ENCODE measurements at places on chromosomes 2 and 18.
A peak's percentile ranks its signal among the peaks of the same experiment; 100 is the strongest.

GRCh38 chr2:159209341-159210306 lies 76.9 kb downstream of the WDSUB1 start:
- peak; percentile 19 for DNase-seq

- DNase-seq = no peak
Measured at GRCh38 chr2:149597050-149597667, 9.6 kb upstream of the MMADHC start.

DNA sequence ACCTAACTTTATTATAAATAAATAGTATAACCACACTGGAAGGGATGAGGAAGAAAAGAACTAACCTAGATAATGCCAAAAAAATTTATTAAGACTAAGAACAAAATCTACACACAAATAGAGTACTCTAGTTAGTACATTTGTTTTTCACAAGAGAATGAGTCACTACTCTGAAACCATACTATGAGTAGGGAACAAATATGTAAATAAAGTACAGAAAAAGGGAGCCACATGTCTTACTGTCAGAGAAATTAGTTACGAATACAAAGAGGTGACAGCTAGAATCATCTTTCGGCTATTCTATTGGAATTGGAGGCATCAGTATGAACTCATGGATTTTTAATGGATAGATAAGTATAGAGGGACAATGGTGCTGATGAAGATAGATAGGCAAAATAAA lies 150.5 kb downstream of the COPS8 start:
- no peak for DNase-seq

- DNase-seq = no peak
Measured at GRCh38 chr2:66301767-66302140, 133.2 kb upstream of the MEIS1 start.

- DNase-seq = no peak
Measured at GRCh38 chr18:51275712-51276476, 78.4 kb upstream of the MEX3C start.

GRCh38 chr18:64936671-64937070 lies 787.8 kb upstream of the LINC00305 start:
- no peak for DNase-seq

GRCh38 chr2:163213661-163214081 lies 375.1 kb upstream of the KCNH7 start:
- no peak for DNase-seq

GRCh38 chr2:239858179-239858578 lies 167.0 kb downstream of the NDUFA10 start:
- DNase-seq = no peak

GRCh38 chr2:21019000-21019677 lies 24.7 kb downstream of the APOB start:
- DNase-seq = no peak

DNA sequence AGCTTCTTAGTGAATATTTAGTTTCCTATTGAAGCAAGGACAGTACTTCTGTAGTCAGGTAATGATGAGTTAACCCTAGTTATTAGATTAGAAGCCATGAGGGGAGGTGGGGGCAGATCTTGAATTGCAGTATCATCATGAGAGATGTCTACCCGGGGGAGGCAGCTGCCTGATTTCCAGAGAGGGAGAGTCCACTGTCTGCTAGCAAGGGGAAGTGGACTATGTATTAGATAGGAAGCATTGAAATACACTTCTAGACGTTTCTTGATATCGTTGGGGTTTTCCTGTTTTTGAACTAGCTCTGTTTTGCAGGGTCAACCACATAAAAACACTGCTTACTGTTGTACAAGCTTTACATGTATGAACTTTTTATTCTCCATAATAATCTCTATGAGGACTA lies 38.8 kb downstream of the APLF start:
- no peak for DNase-seq

GRCh38 chr2:118128826-118129225 lies 40.6 kb downstream of the INSIG2 start:
- DNase-seq = no peak

- no peak for DNase-seq
Measured at GRCh38 chr2:165872101-165872791, 78.2 kb upstream of the GALNT3 start.

DNA sequence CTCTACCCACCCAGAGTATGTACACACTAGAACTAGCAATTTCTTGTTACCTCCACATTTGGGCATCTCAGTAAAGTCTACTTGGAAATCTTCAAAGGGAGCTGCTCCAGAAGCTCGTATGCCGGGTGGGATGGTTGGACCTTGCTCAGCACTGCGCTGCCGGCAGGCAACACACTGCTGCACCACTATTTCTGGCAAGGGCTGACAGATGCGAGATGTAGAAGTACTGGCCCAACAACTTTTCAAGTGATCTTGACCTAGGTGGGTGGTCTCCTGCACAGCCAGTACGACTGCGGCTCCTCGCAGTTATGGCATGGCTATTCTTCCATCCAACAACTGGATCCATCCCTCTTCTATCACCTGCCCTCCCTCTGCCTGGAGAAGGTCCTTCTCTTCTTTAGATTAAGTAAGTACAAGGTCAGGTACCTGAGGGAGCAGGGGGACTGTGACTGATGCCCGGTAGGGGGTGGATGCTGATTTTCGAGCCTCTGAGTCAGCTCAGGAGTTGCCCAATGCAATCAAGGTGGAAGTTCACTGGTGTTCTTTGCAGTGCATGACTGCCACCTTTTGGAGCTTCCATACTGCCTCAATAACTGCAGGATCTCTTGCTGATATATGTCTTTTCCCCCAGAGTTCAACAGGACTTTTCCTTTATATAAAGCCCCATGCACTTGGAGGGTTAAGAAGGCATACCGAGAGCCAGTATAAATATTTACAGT lies 100.4 kb upstream of the SLC1A4 start:
- no peak for DNase-seq

DNA sequence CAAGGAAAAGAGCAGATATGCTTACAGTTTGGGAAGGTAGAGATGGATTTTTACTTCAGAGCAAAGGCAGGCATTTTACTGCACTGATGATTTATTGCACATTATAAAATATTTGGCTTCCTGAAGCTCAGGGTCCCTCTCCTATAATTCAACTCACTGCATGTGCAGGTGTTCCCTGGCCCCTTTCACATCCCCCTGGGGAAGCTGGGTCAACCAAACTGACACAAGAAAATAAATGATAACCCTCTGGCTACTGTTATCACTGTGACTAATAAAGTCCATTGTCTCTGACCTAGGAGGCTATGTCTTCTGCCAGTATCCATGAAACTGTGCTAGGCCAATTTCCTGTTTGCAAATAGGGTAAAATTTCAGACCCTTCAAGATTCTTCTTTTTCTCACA lies 163.1 kb downstream of the ARL6IP6 start:
- no peak for DNase-seq

GRCh38 chr2:130756053-130756873 lies 923 bp downstream of the AMER3 start:
- no peak for DNase-seq

DNA sequence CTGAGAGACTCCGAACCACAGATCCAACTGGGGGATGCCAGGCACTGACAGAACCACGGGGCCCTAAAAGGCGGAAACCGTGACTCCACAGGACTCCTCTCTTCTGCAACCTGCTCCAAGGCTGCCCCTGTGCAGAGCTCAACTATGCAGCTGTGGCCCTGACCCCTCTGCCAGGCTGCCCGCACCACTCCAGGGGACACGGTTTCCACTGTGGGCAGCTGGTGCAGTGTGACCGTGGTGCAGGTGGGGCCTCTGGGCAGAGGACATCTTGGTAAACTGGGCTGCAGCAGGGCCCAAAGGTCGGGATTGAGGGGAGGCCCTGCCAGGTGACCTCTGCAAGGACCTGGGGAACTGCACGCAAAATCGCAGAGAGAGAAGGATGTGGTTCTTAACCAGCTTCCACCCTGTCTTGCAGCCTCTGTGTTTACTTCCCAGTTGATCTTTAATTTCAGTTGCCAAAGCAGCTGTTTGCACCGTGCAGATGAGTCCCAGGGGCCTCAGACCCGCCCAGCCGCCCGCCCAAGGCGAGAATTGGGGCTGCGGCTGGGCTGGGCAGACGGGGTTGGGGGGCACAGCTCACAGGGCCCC lies 104.6 kb upstream of the CTDP1 start:
- no peak for DNase-seq

DNA sequence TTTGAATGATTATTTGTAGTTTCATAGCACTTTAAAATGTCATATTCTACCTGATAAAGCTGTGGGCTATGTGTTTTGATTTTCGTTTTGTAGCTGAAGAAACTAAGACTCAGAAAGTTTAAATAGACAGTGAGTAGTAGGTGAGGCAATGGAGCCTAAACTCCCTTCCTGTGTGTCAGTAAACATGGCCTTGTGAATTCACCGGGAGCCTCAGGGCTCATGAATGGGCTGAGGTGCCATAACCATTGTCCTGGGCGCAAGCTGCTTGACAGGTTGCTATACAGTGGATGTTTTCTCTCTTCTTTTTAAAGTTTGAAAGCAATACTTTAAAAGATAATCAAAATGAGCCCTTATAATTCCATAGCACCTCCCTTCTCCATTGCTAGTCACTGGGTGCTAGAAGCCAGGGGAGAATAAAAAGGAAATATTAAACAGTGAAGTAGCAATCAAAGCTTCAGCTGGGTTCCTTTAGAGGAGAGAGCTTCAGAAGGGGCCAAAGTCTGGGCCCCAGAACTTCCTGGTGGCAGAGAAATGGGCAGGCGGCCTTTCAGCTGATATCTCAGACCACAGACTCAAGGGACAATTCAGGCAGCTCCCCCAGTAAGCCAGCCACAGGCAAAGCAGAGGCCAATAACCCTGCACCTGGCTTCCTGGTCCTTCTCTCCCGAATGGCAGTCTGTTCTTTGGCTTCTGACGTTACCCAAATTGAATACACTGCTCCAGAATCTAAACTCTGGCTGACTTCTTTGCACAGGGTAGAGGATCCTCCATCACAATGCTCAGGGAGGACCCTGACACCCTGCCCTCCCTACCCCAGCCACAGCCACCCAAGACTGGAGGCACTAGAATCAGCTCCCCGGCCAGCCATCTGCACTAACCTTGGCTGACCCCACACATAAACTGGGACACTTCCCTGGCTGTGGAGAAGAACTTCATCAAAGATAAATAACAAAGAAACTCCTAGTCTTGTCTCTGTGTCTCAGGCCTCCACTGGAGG lies 51.8 kb upstream of the NPAS2 start:
- no peak for DNase-seq

Data from stimulated activated CD8-positive, alpha-beta memory T cell treated with anti-CD3 and anti-CD28 coated beads, Interleukin-7, amount 100 ng/mL, for 1 hour (primary cell).